ENCODE measurements at places on chromosomes 16 and 17. TPM values are rescaled to one million over a fixed set of nuclear protein-coding genes. Genes with fewer than 3 reads are reported as not detected.

Gene RAMP2
- total RNA-seq, result 5.3 TPM

Gene DHRS7C
- not detected for total RNA-seq

Gene TP53TG3D
- not detected for total RNA-seq

Gene ATP2A1
- total RNA-seq, result 0.48 TPM

- no peak for DNase-seq
These were observed 31.2 kb upstream of the BCAR1 start for GRCh38 chr16:75282466-75283281.

- DNase-seq, result no peak
These were observed 32.3 kb downstream of the SLC7A5 start for GRCh38 chr16:87836844-87837581.

DNA sequence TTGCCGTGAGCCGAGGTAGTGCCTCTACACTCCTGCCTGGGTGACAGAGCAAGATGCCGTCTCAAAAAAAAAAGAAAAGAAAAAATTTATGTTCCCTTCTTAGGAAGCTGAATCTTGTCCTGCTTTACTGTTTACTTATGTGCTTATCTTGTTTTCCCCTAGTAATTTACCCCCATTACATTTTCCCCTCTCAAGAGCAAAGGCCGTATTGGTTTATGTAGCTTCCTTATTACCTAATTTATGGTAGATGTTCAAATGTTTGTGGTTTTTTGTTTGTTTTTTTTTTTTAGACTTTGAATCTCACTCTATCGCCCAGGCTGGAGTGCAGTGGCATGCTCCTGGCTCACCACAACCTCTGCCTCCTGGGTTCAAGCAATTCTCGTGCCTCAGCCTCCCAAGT is 10.3 kb upstream of the SLC52A1 start:
- no peak for DNase-seq

DNA sequence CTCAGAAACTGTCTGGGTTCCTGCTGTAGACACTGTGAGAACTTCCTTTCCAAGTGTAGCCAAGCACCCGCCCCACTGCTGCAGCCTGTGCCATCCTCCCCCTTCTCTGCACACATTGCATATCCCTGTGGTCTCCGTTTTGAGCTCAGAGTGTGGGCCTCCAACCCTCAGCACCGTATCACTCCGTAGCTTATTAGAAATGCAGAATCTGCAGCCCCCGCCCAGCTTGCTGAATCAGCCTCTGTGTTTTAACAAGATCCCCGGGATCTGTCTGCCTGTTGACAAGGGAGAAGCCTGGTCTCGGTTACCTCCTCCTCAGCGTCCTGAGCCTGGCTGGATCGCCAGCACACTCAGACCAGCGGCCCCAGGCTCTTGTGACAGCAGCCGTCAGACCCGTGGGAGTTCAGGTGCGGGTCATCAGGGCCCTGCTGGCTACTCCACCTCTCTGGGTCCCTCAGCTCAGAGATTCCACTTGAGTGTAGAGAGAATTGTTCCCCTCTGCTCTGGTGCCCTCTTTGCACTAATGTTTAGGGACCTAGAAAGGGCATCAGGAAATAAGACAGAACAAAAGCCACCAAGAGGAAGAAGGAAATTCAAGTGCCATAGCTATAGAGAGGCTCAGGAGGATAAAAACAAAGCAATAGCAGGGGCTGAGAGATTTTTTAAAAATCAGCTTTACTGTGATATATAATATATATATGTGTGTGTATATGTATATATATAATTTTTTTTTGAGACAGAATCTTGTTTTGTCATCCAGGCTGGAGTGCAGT is 92.3 kb downstream of the PITPNC1 start:
- no peak for DNase-seq

DNA sequence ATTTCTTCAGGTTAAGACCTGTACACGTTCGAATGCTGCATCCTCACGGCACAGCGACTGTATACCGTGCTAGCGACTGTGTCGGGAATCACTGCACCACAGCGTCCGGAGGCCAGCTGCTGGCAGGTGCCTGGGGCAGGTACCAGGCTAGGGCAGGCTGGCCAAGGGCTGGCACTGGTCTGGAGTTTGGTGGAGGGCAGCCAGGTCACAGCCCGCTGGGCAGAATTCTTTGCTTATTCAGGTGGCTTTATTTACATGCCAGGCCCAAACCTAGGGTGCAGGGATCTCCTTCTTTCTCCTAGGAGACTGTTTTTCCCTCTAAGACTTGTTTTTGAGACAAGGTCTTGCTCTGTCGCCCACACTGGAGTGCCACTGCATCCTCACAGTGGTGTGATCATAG is 37.9 kb downstream of the COTL1 start:
- no peak for DNase-seq

DNA sequence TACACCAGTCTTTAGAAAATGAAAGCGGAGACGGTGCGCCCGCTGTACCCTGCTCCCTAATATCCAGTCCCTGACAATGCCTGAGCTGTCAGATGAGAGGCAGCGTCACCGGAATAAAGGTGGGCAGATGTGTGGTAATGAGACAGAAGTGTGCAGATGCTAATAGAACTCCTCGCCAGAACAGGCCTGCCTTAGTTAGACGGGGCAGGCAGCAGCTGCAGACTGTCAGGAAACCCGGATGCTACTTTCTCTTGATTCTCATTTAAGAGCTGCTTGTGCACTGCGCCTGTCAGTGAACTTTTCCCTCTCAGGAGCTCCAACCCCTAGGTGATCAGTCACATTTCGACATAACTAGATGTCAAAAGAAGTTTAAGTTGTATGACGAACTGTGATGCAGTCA is 221.8 kb upstream of the IRX3 start:
- no peak for DNase-seq

DNA sequence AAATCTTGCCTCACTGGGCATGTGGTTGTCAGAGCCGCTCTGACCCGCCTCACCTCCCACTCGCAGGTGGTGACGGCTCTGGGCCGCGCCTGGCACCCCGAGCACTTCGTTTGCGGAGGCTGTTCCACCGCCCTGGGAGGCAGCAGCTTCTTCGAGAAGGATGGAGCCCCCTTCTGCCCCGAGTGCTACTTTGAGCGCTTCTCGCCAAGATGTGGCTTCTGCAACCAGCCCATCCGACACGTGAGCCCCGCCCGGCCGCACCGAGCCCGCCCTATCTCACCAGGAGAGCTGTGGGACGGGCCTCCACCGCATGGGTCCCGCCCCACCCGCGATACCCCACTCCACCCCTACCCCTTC is 4.0 kb downstream of the TGFB1I1 start:
- no peak for DNase-seq

- DNase-seq, result no peak
These were observed 8.7 kb upstream of the ARHGAP23 start for GRCh38 chr17:38419508-38419981.

GRCh38 chr16:48434653-48435317 is 49.6 kb upstream of the SIAH1 start:
- no peak for DNase-seq

DNA sequence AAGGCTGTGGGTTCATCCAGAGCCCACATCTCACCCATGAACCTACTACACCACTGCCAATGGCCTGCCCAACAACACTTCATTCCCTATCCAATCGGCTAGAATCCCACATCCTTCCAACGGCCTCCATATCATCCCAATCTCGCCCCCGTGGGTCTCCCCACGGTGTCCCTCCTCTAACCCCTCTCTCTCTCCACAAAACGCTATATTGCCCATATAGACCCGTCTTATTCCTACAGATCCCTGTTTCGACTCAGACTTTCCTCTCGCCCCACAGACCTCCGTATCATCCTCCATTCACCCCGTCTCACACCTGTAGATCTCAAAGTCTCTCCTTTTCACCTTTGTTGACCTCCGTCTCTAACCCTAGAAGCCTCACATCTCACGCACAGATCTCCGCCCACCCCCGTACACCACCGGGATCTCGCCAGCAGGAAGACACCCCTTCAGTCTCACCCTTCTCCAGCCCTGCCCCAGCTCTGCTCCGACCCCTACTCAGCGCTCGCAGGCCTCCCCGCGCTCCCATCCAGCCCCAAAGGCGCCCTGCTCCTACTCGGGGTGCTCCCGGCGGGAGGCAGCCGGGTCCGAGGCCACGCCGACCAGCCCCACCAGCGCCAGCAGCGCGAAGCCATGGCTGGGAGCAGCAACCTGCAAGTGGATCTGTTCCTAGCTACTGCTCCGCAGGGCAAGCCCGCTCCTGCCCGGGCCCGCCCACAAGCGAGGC is at the start of gene FDXR:
TSS of gene FDXR (minus strand) at position 682 of the 724 bp plus-strand sequence. CDS start at position 632, 50 bp downstream.
- DNase-seq, result no peak

- no peak for DNase-seq
These were observed 28.5 kb downstream of the HSD17B2 start for GRCh38 chr16:82063456-82064082.

- DNase-seq, result no peak
These were observed 203.7 kb upstream of the COX10 start for GRCh38 chr17:13865650-13866049.

Data from kidney epithelial cell (primary cell).